ENCODE measurements at places on chromosomes 16 and 17.

- DNase-seq: no peak
Observed at GRCh38 chr17:78104540-78104941, 24.0 kb downstream of the TMC6 start.

DNA sequence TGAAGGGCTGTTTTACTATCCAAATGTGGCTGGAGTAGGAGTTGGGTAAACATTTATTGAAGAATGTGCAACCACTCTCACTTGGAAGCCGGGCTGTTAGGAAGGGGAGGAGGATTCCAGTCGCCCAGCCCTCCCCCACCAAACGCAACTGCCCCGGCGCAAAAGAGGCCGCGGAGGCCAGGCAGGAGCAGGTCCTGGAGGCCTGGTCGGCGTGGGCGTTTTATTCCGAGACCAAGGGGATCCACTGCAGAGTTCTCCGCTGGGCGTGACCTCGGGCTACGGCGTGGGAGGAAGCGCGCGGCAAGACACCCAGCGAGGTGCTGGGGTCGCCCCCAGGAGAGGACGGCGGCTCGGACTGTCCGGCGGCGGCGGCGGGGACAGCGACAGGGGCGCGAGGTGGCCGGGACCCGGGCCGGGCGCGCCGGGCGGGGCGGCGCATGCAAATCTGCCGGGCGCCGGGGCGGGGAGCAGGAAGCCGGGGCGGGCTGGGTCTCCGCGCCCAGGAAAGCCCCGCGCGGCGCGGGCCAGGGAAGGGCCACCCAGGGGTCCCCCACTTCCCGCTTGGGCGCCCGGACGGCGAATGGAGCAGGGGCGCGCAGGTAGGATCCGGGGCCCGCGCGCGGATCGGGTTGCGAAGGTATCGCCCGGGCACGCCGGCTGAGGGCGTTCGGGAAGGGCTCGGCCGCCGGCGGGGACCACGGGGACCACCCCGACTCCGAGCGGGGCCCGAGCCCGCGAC, at the start of gene IL4R:
Gene IL4R, plus strand, starts transcription at position 553 of the 739 bp plus-strand sequence. CDS start 26,230 bp downstream, outside the sequence.
- DNase-seq: no peak

DNA sequence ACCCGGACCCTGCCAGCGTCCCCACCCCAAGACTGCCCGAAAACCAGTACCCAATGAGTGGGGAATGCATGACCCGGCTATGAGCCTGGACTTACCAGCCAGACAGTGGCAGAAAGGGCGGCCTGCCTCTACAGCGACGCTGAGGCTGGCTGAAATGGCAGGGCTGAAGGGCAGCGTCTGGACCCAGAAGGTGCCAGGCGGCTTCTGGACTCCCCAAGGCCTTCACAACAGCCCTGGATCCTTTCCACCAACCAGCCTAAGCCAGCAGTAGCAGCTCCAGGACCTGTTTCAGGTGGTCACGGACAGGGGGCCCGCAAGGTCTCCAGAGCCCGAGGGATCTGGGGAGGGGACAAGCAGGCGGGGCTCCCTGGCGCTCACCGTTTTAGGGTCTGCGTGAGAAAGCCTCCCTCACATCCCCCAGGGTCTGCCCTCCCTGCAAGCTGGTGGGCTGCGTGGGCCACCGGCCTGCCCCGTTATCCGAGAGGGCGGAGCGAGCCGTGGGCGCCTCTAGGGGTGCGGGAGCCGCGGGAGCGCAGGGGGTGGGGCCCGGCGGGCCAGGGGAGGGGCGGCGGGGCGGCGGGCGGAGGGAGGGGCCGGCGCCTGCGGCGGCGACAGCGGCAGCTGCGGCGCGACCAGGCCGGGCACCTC, at the start of gene RIPOR1:
Gene RIPOR1, plus strand, starts transcription at position 608 of the 648 bp plus-strand sequence. CDS start 9,618 bp downstream, outside the sequence.
- peak; percentile 35 for DNase-seq

DNA sequence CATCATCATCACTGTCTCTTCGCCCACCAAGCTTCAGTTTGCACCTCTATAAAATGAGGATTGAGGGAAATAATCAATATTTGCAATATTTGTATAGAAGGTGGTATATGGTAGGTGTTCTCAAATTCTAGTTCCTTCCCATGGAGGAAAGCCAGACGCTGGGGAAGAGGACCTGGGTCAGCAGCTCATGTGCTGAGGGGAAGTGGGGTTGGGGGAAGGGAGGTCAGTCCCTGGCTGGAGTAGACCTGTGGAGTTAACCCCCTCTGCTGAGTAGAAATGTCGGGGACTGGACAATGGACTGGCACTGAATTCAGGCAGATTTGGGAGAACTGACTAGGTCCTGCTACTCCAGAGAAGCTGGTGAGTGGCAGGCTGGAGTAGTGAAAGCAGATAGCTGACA, 12.8 kb upstream of the ITGB3 start:
- DNase-seq: no peak

DNA sequence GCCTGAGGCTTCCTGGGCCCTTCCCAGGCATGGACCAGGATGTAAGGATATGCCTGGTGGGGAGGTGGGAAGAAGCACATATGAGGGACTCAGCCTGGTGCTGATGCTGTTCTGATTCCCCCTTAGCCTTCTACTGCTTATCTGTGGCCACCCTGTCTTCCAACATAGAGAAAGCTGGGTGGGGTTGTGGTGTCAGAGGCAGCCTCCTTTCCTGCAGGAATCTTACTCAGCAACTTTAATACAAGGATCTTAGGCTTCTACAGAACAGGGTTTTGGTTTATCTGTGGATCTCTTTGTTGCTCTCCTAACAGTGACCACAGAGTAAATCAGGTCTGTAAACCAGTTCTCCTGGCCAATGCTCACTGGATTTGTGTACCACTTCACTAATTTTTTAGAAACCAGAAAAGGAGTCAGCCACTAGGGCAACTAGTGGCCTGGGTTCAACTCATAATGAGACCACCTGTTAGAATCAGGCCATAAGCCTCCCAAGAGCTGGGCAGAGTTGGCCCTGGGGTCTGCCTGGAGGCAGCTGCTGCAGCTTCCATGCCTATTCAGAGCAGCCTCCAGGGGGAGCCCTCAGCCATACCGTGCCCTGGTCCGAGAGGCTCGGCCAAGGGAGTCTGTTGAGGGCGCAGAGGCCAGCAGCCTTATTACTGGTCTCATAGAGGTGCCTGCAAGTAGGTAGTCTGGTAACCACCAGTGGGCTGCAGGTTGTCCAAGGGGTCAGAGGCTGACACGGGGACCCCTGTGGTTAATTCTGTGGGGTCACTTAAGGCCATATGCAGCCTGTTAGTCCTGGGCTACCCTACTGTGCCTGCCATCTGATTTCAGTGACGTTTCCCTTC, 7.1 kb downstream of the HAS3 start:
- DNase-seq: peak; percentile 54

Data from stimulated activated CD4-positive, alpha-beta T cell treated with anti-CD3 and anti-CD28 coated beads, Interleukin-1b, Interleukin-23, amount 100 ng/mL, for 24 hours (primary cell).